NCI-H460 (cell line): ENCODE measurements at places on chromosomes 1 and 21. TPM values are rescaled to one million over a fixed set of nuclear protein-coding genes. Genes with fewer than 3 reads are reported as not detected.

DNA sequence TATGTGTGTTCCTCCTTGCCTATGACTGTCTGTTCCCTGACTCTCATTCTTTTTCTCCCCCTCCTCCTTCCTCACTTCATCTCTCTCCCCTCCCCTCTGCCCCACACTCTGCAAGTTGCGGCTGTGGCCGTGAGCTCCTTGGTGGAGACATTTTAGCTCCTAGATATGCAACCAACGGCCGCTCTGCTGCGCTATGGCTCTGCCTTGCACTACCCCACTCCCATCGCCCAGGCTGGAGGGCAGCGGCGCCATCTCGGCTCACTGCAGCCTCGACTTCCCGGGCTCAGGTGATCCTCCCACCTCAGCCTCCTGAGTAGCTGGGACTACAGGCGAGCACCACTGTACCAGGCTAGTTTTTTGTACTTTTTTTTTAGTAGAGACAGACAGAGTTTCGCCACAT, 5.5 kb downstream of the REG4 start:
- no peak for DNase-seq

- DNase-seq, result peak; percentile 64
These were observed at the start of gene S100A3 for GRCh38 chr1:153548722-153549688. Gene S100A3, minus strand, starts transcription at chr1:153549258. Its CDS starts 773 bp downstream, at chr1:153548485.

- DNase-seq, result no peak
These were observed 361.3 kb upstream of the C1orf174 start for GRCh38 chr1:4261327-4261726.

GRCh38 chr1:152148051-152148450, 11.0 kb downstream of the RPTN start:
- DNase-seq, result no peak

GRCh38 chr1:53987880-53988279, 30.1 kb downstream of the LDLRAD1 start:
- no peak for DNase-seq

The PDIK1L gene
- 7.6 and 7.9 TPM in 2 replicates for total RNA-seq

DNA sequence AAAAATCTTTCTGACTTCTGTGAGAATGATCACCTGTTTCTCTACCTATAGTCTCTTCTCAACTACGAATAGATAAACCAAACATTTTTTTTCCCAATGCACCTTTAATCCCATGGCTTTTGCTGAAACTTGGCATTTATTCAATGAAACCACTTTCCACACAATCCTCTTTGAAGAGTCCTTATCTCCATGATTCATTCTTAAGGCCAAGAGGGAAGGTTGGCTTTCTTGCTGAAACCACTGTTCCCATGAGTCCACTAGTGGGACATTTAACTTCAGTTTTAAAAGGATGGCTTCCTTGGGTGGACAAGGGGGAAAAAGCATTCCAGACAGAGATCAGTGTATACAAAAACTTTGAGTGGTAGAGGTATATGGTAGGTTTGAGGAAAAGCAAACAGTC, 73.6 kb downstream of the CRB1 start:
- no peak for DNase-seq

DNA sequence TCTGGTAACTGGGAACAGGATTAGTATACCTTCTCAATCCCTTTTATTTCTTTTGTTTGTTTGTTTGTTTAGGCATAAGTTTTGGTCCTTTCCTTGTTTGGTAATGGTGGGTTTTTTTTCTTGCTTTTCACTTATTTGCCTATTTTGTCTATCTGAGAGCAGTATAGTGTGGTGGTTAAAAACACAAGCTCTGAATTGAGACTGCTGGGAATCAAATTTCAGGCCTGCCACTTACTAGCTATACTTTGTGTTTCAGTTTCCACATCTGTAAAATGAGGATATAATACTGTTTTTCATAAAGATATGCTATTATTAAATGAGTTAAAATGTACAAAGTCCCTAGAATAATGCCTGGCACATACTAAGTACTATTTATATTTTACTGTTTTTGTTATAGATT, 81.6 kb upstream of the IVNS1ABP start:
- DNase-seq, result no peak

- DNase-seq, result no peak
These were observed 13.3 kb upstream of the CHI3L2 start for GRCh38 chr1:111214074-111214801.
